Suppressor macrophage treated with lipopolysaccharide for 1 hour (primary cell): ENCODE measurements at places on chromosomes 12 and 14.
A peak's percentile ranks its signal among the peaks of the same experiment; 100 is the strongest.

GRCh38 chr14:62117010-62117750, 355.0 kb downstream of the SNAPC1 start:
- no peak for DNase-seq

DNA sequence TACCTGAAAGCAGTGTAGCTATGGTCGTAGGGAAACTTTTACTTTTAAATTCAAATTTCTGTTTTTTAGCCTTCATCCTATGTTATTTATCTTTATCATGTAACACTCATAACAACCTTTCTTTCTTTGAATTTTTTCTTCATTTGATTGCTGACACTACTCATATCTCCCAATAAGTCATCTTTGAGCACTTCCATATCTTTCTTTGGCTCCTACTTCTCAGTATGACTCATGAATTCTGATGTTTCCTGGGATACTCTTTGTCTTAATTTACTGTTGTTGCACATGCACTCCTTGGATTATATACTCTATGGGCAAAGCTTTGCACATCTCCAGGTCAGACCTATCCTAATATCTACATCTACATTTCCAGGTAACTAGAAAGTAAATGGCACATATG, 18.1 kb upstream of the IAPP start:
- DNase-seq: no peak

GRCh38 chr14:51455041-51455835, 196.5 kb upstream of the FRMD6 start:
- DNase-seq: no peak

DNA sequence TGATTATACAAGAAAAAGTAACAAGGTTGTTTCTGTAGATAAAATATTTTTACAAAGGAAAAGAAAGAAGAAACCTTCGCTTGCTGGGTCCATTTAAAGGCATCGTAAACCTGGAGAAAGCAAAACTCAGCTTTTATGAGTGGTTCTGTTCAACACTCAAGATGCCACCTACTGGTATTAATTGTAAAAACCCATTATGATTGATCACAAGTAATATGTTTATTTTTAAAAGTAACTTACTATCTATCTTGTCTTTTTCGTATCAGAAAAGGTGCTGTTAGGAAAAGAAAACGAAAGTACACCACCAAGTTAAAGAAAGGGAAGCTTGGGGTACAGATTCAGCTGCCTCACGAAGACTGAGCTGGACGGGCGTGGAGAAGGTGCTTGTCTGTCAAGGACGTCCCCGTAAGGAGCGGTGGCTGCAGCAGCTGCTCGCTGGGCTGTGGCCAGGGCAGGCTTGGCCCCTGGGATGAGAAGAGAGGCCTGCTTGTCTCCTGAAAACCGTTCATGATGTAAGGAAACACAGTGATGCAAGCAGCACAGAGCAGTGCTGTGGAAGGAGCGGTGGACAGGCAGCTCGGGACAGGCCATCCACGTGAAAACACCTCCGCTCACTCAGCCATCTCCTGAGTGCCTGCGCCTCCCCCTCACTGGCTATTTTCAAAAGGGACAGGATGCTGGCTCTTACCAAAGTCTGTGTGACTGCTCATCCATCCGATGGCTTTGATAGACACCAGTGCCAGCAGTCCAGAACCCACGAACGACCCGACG, 25.0 kb downstream of the SLC15A4 start:
- no peak for DNase-seq

GRCh38 chr14:64507376-64508156, 3.0 kb downstream of the ZBTB1 start:
- peak; percentile 36 for DNase-seq

GRCh38 chr14:89254166-89254909, 162.7 kb downstream of the FOXN3 start:
- no peak for DNase-seq

DNA sequence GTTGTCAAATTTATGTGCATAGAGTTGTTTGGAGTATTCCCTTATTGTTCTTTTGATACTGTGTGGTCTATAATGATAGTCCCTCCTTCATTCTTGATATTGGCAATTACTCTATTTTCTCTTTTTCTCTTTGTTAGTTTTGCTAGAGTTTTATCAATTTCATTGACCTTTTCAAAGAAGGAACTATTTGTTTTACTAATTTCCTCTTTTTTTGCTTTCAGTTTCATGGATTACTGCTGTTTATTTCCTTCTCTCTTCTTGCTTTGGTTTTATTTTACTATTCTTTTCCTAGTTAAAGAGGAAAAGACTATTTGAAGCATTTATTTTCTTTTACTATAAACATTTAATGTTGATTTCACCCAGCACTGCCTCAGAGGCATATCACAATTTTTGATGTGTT, 250.9 kb upstream of the PELI2 start:
- peak; percentile 63 for DNase-seq

DNA sequence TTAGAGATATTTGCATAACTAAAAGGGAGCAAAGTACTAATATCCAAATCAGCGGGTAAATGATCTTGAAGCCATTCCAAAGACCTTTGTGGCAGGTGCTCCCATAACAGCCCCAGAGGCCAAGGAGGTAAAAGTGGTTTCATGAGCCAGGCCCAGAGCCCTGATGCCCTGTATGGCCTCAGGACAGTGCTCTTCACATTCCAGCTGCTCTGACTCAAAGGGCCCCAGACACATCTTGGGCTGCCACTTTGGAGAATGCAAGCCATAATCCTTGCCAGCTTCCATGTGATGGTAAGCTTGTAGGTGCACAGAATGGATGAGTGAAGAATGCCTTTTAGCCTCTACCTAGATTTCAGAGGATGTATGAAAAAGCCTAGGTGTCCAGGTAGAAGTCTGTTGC, 933.4 kb downstream of the SLC16A7 start:
- DNase-seq: no peak

GRCh38 chr14:68182492-68182891, 362.9 kb downstream of the RAD51B start:
- no peak for DNase-seq

DNA sequence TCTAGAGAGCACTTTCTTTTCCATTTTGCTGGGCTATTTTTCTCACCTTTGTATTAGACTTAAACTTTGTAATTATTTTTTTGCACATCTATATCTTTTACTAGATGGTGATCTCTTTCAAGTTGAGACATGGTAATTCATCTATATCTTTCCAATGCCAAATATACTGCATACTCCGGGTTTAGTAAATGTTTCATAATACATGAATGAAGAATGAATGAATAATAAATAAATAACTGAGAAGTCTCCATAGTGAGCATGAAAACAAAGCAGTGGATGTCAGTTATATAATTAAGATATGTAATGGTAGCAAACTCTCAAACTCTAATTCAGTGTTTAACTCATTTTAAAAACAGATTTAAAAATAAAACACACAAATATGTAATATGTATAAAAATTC, 342.5 kb upstream of the KITLG start:
- no peak for DNase-seq

- no peak for DNase-seq
Measured at GRCh38 chr12:29537298-29537697, 39.8 kb upstream of the OVCH1 start.

- DNase-seq: no peak
Measured at GRCh38 chr14:33842299-33842698, 108.6 kb downstream of the EGLN3 start.
